ENCODE measurements at places on chromosomes 7 and 10. TPM values are rescaled to one million over a fixed set of nuclear protein-coding genes. Genes with fewer than 3 reads are reported as not detected.

- peak; percentile 54 for DNase-seq
These were observed 550.6 kb downstream of the GLRX3 start for GRCh38 chr10:130686689-130687300.

DNA sequence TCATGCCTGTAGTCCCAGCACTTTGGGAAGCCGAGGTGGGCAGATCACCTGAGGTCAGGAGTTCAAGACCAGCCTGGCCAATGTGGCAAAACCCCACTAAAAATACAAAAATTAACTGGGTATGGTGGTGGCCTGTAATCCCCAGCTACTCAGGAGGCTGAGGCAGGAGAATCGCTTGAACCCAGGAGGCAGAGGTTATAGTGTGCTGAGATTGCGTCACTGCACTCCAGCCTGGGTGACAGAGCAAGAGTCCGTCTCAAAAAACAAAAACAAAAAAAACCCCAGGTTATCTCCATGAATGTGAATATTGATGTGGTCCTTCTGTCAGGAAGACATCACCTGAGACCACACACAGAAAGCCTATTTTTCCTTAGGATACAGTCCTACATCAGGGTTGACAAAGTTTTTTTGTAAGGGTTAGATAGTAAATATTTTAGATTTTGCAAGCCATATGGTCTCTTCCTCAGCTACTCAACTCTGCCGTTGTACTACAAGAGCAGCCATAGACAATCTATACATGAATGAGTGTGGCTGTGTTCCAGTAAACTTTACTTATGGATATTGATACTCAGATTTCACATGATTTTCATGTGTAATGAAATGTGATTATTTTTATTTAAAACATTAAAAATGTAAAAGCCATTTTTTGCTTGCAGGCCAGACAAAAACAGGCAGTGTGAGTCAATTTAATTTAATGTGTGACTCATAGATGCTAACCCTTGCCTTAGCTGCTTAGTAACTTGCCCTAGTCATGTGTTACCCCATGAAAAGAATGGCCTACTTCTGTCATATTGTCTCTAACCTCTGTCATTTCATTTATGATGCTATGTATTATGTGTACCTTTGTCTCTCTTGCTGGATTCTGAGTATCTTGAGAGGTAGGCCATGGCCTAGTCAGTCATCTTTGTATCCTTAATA, 78.1 kb downstream of the TPST1 start:
- DNase-seq, result no peak

DNA sequence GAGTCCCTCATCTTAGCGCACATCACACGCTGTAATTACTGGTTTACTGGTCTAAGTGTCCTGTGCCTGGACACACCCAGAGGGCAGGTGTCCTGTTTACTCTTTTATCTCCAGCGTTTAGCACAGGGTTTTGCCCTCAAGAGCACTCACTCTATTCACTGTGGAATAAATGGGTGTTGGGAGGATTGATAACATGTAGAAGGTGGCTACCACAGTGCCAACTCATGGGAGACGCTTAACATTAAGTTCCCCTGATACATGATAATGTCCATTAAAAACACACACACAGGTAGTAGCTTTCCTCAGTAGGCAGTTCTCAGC, 96.1 kb upstream of the EFCAB10 start:
- DNase-seq, result no peak

Gene LYZL2
- 100 TPM for polyA plus RNA-seq

Gene ARID5B
- 14.3 TPM for polyA plus RNA-seq

Gene MSMB
- 11.6 TPM for polyA plus RNA-seq

Gene CAV2
- 33.5 TPM for polyA plus RNA-seq

Gene AKR1B1
- 129 TPM for polyA plus RNA-seq

Data from testis (tissue), 5 donors.